ENCODE measurements at places on chromosomes 5 and 9.

- DNase-seq: no peak
These were observed 70.3 kb downstream of the CTSL start for GRCh38 chr9:87796196-87796595.

DNA sequence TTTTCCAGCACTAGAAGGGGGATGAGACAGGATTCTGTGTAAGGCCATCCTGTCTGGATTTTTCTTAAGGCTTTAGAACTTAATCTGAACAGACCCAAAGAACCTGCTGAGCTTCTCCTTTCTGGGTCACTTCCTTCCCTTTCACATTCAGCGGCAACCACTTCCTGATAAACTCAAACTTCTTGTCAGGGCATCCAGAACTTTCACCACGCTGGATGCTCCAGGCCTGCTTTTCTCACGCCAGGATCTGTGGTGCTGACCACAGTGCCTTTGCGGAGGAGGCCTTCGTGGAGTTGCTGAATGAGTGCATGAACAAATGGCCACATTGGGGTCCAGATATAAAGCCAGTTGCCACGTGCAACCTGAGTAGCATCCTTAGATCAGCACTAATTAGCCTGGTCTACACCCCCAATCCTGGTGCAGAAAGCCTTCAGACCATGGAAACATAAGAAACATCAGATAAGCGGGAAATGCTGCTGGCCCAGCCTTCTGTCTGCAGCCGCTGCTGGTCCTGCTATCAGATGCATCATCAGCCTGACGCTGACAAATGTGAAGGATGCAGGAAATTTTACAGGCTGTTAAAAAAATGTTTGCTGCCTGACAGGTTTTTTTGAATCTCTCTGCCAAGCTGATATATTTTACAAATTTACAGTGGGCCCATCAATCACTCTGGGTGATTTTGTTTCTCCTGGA is 75.3 kb upstream of the BARHL1 start:
- DNase-seq: no peak

DNA sequence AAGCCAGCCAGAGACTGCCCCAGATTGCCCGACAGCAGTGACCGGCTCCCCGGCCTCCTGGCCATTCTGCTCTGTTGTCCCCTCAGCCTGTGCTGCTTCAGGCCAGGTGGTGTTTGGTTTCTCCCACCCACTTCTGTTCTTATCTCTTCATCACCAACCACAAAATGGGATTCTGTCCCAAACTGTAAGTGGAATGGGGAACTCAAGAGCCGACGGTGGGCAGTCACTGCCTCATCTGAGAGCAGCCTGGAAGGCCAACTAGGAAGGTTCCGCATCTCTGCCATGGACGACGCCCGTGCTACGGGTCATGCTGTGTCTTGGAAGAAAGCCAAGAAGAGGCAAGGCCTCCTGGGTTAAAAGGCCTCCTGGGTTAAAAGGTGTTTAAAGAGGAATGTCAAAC is 219.0 kb upstream of the PIK3R1 start:
- no peak for DNase-seq

GRCh38 chr5:119021149-119021732 is 32.9 kb upstream of the DTWD2 start:
- no peak for DNase-seq

DNA sequence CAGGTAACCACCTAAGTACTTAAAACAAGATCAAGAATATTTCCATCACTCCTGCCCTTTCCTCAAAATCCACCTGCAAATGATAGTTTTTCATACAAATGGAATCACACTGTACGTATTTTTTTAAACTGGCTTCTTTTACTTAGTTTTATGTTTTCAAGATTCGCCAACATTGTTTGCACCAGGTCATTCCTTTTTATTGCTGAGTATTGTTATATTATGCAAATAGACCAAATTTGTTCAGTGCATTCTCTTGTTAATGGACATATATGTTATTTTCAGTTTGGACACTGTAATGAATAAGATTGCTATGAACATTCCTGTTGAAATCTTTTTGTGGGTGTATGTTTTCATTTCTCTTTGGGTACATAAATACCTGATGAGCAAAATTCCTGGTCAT is 8.3 kb upstream of the ANKRD31 start:
- DNase-seq: no peak

DNA sequence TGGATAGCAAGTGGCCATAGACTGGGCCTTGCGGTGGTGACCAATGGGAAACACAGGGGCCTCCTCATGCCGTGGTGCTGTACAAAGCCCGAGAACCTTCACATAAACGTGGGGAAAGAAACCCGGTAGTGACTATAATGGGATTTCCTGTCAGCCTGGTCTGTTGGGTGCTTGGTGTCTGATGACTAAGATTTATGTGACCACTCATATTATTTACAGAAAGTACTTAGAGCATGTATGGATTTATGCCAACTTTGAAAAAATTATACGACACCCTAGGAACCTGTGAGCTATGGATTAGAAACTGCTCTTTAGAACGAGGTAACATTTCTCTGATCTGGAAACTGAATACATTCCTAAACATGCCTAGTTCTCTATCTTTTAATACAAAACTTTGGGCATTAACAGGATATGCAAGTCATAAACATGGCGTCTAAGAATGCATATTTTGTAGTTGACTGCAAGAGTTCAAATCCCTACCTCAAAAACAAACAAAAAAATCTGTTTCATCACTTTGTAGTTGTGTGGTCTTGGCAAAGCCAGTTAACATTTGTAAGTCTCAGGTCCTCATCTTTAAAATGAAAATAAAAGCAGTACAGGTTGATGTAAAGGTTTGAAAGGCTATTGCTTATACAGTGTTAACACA is 85.4 kb downstream of the TMEM167A start:
- no peak for DNase-seq

- DNase-seq: no peak
These were observed 53.4 kb upstream of the SUB1 start for GRCh38 chr5:32531885-32532520.

GRCh38 chr9:132372177-132373095 is 17.6 kb upstream of the SETX start:
- DNase-seq: no peak

DNA sequence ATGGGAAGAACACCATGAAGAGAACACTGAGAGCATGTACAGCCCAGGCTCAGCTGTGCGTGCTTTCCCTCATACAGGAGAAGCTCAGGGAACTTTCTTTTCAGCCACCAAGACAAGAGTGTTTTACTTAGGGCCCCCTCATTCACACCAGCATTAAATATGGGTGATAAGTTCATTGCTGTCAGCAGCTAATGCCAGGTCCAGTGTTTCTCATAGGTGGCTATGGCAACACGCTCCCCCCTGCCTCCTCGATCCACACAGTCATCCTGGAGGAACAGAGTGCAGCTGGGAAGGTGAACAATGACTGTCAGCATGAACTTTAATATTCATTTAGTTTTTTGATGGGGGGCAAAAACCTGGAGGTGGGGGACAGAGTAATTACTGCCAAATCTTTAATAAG is 54.4 kb downstream of the TEX10 start:
- DNase-seq: no peak

DNA sequence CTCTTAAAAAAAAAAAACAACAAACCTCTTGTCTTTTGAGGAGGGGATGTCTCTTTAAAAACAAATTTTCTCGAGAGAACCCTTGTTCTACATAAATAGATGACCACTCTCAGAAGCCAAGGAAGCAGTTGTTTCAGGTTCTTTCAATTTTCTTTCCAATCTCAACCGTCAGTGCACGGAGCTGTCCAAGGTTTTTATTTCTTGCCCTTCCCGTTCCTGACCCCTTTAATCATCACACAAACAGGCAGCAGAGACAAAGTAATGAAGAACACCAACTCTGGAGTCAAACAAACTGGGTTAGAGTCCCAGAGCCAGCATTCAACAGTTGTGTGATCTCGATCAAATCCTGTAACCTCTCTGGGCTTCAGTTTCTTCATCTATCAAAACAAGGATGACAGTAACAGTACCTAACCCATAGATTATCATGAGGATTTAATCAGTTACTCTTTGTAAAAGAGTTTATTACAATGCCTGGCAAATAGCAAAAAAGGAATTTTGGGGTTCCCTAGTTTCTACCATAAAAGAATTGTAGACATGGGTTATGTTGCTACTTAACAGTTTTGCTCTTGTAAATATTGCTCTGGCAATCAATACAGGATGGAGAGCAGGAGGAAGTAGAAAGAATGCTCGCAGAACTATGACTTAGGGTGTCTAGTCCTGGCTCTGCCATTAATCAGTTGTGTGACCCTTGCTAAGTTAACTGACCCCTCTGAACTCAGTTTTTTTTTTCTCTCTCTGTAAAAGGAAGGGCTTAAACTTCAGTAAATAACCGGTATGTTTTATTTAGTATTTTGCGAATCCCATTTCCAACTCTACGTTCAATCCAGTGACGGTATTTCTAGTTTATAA is 1.0 kb upstream of the NIM1K start:
- no peak for DNase-seq

All from stimulated activated CD4-positive, alpha-beta T cell treated with anti-CD3 and anti-CD28 coated beads, TNF-alpha, amount 100 ng/mL, for 4 hours (primary cell).